ENCODE measurements at places on chromosomes 12 and 14.

- DNase-seq = no peak
Observed at GRCh38 chr12:53482626-53483168, 16.6 kb downstream of the MAP3K12 start.

- DNase-seq = no peak
Observed at GRCh38 chr12:79690142-79690637, 574 bp downstream of the PAWR start.

DNA sequence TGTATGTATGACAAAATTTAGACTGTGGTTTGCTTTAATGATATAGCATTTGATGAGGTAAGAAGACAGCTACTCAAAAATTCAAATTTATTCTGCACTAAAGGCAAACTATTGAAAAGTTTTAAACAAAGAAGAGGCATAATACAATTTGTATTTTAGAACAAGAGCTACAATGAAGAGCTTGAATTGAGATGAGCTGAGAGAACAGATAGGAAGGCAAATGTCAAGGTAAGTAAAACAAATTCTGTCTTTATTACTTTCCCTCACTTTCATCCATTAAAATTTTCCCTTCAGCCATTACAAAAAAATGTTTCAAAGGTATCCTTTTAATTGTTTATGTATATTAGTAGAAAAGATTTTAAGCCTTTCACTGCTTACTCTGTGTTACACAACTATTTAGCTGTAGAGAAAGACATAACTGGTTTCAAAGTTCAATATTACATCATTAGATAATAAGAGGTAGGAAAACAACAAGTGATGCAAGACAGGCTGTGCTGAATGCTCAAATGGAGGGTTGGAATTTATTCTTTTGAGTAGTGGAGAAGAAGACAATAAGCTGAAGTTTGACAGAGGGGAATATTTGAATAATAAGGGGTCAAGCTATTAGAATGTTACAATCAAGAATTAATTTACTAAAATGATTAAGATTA lies 1334.1 kb downstream of the FSCB start:
- no peak for DNase-seq

- no peak for DNase-seq
Observed at GRCh38 chr12:116053479-116054200, 223.9 kb downstream of the MED13L start.

Measured in T-helper 2 cell treated with Interferon-gamma antibody and Interleukin-4, amounts not matched to agents 5 μg/mL and 100 μg/mL, for 36 hours (primary cell).